ENCODE measurements at places on chromosomes 16 and 17.

DNA sequence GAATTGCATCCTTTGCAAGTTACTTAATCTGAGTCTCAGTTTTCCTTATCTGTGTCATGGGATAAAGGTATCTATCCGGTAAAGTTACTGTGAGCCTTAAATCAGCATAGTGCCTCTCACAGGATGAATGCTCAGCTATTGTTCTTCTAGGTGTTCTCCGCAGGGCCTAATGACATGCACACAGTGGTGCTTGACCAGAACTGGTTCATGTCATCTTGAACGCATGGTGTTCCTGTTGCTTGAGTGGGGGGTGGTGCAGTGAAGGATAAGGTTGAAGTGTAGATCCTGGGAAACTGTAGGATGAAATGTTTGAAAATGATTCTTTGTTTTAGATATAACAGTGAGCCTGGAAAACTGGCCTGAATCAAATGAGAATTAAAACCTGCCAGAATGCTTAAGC lies 4.0 kb downstream of the KRT40 start:
- DNase-seq: no peak

DNA sequence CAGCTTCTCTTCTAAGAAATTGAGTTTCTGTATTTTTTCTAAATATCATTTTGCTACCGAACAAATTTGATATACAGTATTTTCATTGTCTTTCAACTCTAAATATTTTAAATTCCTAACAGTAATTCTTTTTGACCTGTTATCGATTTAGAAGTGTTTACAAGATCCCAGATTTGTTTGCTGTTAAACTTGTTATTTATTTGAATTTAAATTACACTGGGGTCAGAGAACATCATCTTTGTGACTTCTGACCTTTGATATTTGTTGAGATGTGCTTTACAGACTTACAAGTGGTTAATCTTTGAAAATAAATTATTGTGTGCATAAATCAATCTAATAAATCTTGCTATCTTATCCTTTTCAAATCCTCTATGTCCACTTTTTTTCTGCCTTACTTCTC lies 94.2 kb downstream of the ARHGAP44 start:
- no peak for DNase-seq

DNA sequence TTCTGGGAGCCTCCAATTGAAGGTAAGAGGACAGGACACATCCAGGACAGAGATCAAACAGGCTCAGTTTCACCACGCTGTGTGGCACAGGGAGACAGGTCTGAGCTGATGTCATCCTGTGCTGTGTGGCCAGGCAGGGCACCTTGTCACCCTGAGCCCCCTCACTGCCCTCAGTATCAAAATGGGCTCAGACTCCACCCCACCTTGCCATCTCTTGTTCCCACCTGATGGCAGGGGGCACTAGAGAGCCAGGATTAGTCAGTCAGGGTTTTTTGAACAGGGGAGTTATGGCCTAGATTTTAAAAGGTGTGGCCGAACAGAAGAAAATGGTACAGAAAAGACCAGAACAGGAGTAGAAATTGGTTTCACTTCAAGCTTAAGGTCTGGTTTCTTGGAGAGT lies 2.6 kb downstream of the KAT2A start:
- peak; percentile 63 for DNase-seq

DNA sequence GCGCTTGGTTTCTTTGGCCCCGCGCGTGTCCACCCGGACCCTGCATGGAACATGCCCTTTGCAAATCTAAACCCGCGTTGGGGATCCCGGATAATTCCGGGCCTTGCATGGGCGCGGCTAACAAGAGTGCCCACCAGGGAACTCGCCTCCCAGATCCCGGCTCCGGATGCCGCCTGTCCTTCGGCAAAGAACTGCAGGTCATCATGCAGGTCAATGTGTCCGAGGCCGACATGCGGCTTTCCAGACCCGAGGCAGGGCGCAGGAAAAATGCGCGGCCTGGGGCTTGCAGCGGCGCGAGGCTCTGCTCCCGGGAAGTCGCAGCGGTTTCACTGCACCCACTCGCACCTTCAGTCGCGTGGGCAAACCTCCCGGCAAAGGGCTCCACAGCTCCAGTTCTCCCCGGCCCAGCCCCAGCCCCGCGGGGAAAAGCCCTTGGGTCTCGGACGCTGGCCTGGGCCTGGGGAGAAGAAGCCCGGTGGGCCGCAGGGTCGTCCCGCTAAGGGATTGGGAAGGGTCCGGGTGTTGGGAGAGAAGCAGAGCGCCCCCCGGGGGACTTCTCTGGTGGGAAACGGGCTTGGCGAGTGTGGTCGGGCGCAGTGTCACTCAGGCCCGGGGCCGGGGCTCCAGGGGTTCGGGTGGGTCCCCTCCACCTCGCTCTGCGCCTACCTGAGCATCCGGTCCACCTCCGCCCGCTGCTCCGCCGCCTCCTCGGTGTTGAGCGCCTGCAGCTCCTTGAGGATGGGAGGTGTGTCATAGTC lies 805 bp downstream of the HNF1B start:
- DNase-seq: peak; percentile 39

DNA sequence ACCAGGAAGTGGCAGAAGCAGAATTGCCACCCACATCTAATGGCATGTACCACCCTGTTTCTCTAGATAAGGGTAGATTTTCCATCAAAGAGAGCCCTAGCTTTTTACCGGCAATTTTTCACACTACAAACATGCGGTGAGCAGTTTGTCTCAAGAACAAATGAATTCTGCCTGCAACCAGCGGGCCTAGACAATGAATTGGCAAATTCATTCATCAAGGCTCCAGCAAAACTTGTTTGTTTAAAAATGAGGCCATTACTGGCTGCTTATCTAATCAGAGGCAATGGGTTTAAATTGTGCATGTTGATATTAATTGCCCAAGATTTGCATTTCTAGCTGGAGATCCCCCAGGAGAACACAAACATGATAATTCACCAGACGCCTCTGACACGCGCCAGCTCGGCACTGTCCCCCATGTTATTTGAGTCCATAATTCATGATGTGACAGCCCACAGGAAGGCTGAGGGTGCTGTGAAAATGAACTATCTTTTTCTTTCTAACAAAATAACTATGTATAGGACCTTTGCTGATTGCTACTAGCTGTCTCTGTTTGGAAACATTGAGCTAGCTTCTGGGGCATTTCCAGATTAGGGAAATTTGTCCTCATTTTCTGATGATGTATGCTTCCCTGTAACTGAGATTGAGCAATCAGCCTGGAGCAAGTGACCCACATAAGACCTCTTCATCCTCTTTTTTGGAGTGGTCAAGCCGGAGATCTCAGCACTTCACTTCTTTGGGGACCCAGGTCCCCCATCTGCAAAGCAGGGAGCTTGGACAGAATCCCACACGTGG lies 80.8 kb downstream of the CNGB1 start:
- no peak for DNase-seq

DNA sequence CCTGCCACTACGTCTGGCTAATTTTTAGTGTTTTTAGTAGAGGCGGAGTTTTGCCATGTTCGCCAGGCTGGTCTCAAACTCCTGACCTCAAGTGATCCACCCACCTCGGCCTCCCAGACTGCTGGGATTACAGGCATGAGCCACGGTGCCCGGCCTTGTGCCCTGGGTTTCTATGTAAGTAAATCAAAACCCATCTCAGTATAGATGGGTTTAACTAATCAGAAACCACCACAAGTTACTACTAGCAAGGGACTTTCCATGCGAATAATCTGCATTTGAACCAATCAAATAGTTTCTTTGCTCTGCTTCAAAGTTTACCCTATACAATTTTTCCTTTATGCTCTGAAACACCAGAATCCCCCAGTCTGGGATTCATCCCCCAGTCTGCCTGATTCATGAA lies 16.5 kb upstream of the EIF1 start:
- DNase-seq: no peak

GRCh38 chr16:67356396-67356795 lies 29.8 kb downstream of the LRRC36 start:
- no peak for DNase-seq

DNA sequence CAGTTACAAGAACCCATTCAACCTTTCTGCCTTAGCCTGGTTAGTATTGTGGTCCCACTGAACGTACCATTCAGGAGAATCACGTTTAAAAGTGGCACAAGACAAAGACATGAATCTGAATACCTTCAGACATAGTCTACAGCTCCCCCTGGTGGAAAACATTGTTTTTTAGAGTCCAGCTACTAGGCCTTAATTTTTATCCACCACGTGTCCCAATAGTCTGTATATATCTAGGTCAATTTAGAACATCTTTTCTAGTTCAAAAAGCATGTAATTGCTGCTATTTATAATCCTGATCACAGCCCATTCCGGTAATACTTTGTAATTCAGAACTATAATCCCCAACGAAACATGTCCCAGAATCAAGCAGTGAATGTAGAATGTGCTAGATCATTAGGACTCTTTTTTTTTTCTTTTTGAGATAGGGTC lies 13.7 kb upstream of the GUCY2D start:
- DNase-seq: peak; percentile 94

DNA sequence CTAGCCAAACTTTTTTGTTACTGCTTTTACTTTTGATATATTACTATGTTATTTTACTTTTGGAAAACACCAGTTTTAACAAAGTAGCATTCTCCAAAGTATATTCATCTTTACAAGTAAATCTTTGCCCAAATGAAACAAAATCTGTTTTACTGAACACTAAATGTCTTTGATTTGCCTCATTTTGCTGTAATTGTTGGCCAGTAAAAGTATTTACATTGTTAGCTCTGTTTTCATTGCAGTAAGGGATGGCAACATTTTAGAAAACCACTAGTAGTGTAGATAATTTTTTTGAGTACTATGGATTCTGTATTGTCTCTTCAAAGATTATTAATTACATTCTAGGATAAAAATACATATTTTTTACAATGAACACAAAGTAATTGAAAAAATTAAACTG lies 10.6 kb downstream of the SNTB2 start:
- DNase-seq: no peak

GRCh38 chr17:38579083-38579480 lies 26.7 kb downstream of the SRCIN1 start:
- DNase-seq: no peak

DNA sequence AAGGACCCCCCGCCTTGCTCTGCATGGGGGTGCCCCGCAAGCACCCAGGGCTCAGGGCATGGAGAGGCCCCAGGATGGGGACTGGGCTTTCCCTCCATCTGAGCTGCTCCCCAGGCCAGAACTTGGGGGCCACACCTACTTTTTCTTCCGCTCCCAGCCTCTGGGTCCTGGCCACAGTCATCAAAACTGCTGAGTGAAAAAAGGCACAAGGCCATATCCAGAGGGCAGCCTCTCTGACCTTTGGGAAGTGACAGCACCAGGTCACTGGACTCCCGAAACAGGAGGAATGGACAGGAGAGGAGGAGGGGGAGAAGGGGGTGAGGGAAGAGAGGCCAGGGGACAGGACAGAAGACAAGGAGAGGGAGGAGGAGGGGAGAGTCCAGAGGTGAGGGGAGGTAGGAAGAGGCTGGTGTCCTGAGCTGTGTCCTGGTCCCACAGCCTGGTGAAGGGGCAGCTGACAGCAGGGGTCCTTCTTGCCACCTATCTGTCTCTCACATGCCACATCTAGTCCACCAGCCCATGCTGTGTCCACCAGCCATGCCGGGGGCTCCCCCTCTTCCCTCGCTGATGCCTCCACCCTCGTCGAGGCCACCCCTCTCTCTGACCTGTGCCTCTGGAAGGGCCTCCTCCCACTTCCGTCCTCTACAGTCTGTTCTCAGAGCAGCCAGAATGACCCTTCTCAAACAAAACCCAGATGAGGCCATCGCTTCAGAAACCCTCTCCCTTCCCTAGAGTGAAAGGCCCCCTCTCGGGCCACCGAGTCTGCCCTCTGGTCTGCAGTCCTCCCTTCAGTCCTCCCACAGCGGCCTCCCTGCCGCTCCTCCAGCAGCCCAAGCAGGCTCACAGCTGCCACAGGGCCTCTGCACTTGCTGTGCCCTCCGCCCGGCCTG lies 73.9 kb upstream of the TOB1 start:
- DNase-seq: no peak

DNA sequence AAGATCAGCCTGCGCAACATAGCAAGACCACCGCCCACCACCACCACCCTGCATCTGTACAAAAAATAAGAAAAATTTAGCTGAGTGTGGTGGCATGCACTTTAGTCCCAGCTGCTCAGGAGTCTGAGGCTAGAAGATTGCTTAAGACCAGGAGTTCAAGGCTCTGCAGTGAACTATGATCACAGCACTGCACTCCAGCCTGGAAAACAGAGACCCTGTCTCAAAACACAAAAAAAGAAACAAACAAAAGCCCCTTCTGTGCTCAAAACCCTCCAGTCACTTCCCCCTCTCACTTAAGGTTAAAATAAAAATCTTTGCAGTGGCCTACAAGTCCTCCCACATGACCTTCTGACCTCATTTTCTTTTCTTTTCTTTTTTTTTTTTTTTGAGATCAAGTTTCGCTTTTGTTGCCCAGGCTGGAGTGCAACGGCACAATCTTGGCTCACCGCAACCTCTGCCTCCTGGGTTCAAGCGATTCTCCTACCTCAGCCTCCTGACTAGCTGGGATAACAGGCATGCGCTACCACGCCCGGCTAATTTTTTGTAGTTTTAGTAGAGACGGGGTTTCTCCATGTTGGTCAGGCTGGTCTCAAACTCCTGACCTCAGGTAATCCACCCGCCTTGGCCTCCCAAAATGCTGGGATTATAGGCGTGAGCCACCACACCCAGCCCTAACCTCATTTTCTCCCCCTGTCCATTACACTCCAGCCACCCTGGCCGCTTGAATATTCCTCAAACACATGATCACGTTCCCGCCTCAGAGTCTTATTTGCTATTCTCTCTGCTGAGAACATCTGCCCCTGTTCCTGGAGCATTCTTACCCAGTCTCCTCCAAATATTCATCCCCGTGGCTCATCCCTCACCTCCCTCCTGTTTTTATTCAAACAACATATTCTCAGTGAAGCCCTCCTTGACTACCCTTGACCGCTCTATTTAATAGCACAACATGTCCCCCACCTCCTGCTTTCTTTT lies 126.6 kb upstream of the MED13 start:
- no peak for DNase-seq

DNA sequence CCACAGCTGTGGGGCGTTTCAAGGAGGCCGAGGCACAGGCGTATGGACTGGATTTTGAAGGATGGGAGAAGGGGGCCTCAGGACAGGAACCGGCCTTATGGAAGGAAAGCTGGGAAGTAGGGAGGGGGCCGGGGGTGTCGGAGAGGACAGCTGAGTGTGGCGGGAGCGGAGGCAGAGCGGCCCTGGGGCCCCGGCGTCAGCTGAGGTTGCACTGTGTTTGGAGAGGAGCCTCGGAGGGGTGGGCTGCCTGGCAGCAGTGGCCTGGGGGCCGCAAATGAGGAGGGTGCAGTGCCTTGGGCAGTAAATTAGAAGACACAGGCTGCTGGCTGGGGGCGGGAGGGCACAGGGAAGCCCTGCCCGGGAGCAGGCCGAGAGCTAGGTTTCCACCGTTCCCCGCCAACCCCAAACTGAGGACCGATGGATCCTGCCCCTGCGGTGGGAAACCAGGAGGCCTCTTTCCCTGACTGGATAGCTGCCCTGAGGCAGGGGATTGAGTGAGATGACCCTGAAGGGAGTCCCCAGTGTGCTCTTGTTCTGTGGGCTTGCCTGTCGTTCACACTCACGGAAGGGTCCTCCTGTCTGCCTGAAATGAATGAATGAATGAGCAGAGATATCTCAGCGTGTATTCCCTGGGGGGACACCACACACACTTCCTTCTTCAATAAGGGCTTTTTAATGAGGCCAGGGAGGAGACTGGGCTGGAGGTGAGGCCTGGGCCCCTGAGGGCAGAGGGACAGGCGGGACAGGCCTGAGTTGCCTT lies 18.4 kb downstream of the FOXJ1 start:
- peak; percentile 20 for DNase-seq
